Bronchial epithelial cell (primary cell): ENCODE measurements at places on chromosomes 5 and 9.
A peak's percentile ranks its signal among the peaks of the same experiment; 100 is the strongest.

GRCh38 chr5:179858241-179858585 is 404 bp downstream of the MRNIP start:
- peak; percentile 37 for DNase-seq

GRCh38 chr5:100780376-100780870 is 122.7 kb downstream of the ST8SIA4 start:
- no peak for DNase-seq

GRCh38 chr5:143812085-143812705 is at the start of gene HMHB1:
HMHB1 (plus strand) TSS chr5:143812161.
- DNase-seq, result no peak

DNA sequence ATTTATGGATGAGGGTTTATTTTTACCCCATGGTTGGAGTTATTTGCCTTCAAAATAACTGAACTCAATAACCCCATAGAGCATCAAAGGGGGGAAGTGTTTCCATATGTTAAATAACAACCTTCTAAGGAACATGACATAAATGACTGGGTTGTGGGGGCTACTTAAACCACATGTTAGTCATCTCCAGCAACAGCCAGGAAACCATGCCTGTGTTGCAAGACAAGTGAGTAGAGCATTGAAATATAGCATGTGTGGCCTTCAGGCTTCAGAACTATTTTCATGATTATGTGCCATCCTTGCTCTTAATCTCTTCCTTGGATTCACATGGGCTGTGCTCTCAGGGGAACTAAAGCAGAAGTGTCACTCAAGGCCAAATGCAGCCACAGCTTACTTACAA is 431.2 kb downstream of the AGTPBP1 start:
- DNase-seq, result peak; percentile 20

DNA sequence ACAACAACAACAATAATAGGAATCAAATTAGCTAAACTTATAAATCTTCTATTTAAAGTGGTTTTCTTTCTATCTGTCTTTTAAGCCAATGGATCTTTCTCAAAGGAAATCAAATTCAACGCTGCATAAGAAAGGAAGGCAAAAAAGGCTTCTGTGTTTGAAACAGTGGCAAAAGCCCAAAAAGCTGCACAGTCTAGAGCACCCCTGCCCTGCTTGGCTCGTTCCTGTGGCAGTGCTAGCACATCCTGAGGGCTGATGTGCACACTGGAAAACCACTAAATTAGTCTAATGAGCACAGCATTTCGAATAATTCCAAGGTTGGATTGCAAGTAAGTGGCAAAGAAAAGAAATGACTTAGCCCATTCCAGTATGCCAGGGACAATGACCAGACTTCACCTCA is 80.7 kb downstream of the AP3B1 start:
- no peak for DNase-seq

DNA sequence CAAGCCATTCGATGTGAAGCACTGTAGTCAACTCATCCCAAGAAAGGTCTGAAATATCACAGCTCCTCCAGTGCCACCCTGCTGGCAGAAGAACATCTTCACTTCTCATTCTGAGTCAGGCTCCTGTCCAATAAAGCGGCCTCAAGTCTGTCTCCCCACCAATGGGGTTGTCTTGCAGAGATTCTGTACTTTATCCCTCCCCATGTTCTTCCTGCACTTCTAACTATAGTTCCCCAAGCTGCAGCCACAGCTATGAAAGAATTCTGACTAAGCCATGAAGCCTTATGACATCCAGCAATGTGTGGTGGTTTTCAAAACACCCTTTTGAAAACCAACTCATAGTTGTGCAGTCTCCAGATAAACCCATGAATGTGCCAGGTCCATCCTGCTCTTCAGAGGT is 6.8 kb downstream of the MACROH2A1 start:
- no peak for DNase-seq

GRCh38 chr5:10423022-10423421 is 18.7 kb upstream of the ROPN1L start:
- no peak for DNase-seq

GRCh38 chr5:163473635-163474243 is 13.3 kb downstream of the HMMR start:
- DNase-seq, result peak; percentile 55

DNA sequence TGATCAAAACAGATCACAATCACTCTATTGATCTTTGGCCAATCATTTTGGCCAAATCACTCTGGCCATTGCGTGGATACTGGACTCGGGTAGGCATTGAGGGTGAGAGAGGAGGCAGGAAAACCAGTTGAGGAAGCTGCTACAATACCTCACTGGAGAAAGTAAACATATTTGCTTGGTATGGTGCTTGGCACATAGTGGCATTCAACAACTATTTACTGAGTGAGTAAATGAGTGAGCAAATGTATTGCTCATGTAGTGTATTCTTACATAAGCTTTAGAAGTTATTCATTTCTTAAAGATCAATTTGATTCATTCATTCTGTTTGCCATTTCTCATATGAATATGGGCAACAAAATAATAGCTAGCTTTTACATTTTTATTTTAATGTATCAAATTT is 4.0 kb upstream of the DEPDC1B start:
- DNase-seq, result peak; percentile 91

GRCh38 chr5:95712347-95712958 is 18.7 kb upstream of the RHOBTB3 start:
- peak; percentile 97 for DNase-seq

DNA sequence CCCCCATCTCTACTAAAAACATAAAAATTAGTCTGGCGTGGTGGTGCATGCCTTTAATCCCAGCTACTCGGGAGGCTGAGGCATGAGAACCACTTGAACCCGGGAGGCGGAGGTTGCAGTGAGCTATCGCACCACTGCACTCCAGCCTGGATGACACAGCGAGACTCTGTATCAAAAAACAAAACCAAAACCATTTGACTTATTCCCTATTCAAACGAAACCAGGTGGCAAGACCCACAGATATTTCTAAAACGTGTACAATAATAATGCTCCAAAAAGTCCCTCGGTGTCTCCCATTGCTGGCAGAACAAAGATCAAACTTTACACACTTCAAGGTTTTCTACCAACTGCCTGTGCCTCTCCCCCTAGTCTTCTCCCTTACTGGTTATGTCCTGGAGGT is 29.8 kb downstream of the HMGCR start:
- DNase-seq, result no peak

DNA sequence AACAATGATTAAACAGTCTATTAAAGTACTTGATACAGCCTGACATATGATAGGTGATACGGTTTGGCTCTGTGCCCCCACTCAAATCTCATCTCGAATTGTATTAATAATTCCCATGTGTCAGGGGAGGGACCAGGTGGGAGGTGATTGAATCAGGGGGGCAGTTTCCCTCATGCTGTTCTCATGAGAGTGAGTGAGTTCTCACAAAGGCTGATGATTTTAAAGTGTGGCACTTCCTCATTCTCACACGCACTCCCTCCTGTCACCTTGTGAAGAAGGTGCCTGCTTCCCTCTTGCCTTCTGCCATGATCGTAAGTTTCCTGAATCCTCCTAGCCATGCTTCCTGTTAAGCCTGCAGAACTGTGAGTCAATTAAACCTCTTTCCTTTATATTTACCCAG is 40.1 kb upstream of the TARS1 start:
- no peak for DNase-seq

DNA sequence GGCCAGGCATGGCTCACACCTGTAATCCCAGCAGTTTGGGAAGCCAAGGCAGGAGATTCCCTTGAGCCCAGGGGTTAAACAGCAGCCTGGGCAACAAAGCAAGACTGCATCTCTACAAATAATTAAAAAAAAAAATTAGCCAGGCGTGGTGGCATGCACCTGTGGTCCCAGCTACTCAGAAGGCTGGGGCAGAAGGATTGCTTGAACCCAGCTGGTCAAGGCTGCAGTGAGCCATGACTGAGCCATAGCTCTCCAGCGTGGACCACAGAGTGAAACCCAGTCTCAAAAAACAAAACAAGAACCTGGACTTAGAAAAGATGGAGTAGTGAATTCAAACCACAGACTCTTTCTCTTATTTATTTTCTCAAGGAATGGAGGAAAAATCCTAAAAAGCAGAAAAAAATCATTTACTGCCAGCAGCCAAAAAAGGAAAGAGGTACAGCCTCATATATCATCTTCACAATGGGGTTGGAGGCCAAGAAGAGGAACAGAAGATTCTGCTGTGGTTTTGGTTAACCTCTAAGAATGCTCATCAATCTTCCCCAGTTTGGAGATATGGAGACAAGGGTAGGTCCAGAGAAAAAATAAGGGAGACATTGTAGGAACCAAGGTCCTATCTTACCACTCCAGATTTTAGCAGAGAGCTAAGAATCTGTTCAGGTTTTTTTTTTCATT is 40.0 kb upstream of the MYO10 start:
- DNase-seq, result no peak

DNA sequence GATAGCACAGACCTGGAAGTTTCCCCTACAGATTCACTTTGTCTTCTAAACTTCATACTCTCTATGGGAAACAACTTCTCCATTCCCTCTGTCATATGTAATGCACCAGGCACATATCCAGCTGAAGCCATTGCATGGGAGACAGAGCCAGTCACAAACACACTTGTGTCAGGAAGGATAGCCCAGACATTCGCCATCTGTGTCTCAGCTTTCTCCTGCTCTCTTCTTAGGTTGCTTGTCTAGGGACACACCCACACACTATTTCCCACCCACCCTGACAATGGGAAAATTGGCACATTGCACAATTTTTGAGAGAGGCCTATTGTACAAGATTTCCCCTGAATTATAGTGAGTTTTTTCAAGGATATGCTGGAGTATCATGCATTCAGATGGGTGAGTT is 158.4 kb upstream of the MPDZ start:
- no peak for DNase-seq

DNA sequence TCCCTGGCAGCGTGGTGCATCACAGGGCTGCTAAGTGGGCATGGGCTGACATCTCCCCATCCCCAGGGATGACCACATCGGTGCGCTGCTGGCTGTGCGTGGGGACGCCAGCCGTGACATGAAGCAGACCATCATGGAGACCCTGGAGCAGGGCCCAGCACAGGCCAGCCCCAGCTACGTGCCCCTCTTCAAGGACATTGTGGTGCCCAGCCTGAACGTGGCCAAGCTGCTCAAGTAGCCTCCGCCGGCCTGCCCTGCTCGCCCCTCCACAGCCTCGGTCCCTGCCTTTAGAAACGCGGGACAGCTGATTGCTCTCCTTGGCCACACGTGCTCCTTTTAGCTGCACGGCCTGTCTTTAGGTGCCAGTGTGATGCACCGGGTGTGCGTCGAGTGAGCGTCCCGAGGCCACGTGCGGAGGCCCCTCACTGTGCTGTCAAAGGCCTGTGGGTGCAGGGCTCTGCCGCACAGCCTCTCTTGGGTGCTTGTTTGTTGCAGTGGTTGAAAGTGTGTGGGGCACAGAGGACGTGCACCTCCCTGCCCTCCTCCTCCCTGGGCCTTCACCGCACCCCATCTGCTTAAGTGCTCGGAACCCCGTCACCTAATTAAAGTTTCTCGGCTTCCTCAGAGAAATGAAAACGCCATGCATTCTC is 23.8 kb downstream of the EXOC3 start:
- DNase-seq, result no peak

DNA sequence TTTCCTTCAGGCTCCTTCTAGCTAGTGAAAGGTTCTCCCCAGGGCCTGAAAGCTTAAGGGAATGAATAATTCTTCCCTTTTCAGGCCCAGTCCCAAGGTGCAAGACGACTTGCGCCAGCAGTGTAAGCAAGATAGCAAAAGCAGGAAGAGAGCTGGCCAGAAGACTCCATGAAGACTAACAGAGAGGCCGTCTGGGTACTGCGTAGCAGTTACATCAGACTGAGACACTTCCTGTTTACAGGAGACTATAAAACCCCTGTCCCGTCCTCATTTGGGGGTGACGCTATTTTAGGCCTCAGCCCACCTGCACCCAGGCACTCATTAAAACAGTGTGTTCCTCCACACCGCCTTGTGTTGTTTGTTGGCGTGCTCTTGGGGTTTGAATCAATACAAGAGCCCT is 90.7 kb upstream of the MOCS2 start:
- DNase-seq, result no peak
